ENCODE measurements at places on chromosomes 1 and 21. TPM values are rescaled to one million over a fixed set of nuclear protein-coding genes. Genes with fewer than 3 reads are reported as not detected.
A peak's percentile ranks its signal among the peaks of the same experiment; 100 is the strongest.

- H3K27ac ChIP-seq, result no peak overlapping the region
- no peaks in the 10 kb centered on the region for H3K36me3 ChIP-seq
- DNase-seq, result no peak
- H3K4me1 ChIP-seq, result no peaks in the 10 kb centered on the region
Measured at GRCh38 chr1:209741889-209742288, 14.0 kb upstream of the TRAF3IP3 start.

Gene FCMR
- total RNA-seq, result 2.5 TPM

DNA sequence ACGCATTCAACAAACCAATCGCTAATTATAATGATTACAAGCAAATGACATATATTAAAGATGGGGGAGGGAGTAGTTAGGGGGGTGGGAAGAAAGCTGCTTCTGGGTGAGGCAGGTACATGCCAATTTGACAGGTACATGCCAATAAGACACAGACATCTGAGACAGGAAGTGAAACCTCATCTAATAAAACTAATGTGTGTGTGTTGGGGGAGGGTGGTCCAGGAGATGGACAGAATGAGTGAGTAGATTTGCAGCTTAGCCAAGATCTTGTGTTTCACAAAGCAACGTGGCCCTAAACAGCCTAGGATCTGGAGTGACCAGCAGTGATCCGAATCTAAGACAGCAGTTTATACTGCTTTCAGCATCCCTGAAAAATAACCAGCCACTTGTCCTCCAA is 10.8 kb downstream of the CFAP45 start:
- no peaks in the 10 kb centered on the region for H3K27me3 ChIP-seq
- H3K4me3 ChIP-seq, result no peak overlapping the region
- H3K4me1 ChIP-seq, result peaks cover 6% of the 10 kb centered on the region
- DNase-seq, result no peak
- H3K27ac ChIP-seq, result no peak overlapping the region
- H3K36me3 ChIP-seq, result no peaks in the 10 kb centered on the region

Gene FTCD
- total RNA-seq, result 1.2 TPM

DNA sequence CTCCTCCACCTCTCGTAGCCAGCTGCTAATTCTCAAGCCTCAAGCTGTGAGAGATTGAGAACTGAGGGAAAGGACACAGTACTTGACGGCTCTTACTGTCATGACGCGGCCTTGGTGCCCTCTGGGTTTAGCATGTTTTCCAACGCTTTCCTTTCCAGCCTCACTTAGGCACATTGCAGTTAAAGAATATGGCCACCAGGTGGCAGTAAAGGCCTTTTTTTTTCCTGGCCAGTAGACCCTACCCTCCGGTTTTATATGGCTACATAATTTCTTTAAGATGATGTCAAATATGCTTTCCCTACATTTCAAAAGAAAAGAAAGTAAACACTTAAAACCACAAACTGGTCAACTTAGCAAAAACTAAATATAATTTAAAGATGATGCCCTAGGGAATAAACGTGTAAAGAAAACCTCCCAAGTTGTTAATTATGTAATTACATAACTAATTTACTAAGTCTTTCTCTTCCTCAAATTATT is 56.8 kb upstream of the PRDX6 start:
- no peak overlapping the region for H3K4me3 ChIP-seq
- peak; percentile 64 for DNase-seq
- H3K36me3 ChIP-seq, result no peaks in the 10 kb centered on the region
- H3K27me3 ChIP-seq, result no peaks in the 10 kb centered on the region

Gene NBPF4
- not detected for total RNA-seq

DNA sequence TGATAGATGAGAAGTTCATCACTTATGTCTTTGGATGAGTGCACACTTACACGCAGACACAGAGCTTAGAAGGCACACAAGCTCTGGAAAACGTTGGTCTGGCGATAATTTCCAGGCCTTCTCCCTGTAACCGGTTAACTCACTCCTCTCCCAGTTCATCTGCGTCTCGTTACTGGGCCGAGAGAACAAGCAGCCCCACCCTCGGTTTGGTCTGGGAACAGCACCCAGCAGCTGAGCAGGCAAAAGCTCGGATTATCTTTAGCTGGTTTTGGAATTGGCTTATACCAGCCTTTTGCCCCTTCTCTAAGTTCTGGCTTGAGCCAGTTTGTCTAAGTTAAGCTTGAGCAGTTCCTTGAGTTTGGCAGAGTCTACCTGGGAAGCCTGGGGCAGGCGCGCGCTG is 27.3 kb upstream of the COL6A1 start:
- no peak overlapping the region for H3K4me3 ChIP-seq
- peaks cover 40% of the 10 kb centered on the region for H3K4me1 ChIP-seq
- DNase-seq, result peak; percentile 78
- H3K27ac ChIP-seq, result peak overlapping the region; percentile 93

GRCh38 chr1:176174108-176174507 is 33.0 kb downstream of the COP1 start:
- DNase-seq, result no peak
- no peak overlapping the region for H3K27ac ChIP-seq
- no peak overlapping the region for H3K4me3 ChIP-seq
- H3K4me1 ChIP-seq, result no peaks in the 10 kb centered on the region
- peaks cover 4% of the 10 kb centered on the region for H3K36me3 ChIP-seq

- no peaks in the 10 kb centered on the region for H3K4me1 ChIP-seq
- H3K4me3 ChIP-seq, result no peak overlapping the region
- no peaks in the 10 kb centered on the region for H3K36me3 ChIP-seq
- H3K27ac ChIP-seq, result no peak overlapping the region
Measured at GRCh38 chr1:188228623-188229022, 1399.9 kb downstream of the PLA2G4A start.

- H3K4me3 ChIP-seq, result no peak overlapping the region
- no peaks in the 10 kb centered on the region for H3K36me3 ChIP-seq
- DNase-seq, result peak; percentile 78
- no peaks in the 10 kb centered on the region for H3K4me1 ChIP-seq
- H3K27me3 ChIP-seq, result no peaks in the 10 kb centered on the region
Measured at GRCh38 chr1:183655562-183656075, 2.5 kb upstream of the APOBEC4 start.

Gene C1orf226
- 0.13 TPM for total RNA-seq

Gene B3GALT5
- 2.3 TPM for total RNA-seq

Gene ARHGAP30
- 3.2 TPM for total RNA-seq

Gene CA6
- total RNA-seq, result not detected

Gene APOBEC4
- total RNA-seq, result not detected

DNA sequence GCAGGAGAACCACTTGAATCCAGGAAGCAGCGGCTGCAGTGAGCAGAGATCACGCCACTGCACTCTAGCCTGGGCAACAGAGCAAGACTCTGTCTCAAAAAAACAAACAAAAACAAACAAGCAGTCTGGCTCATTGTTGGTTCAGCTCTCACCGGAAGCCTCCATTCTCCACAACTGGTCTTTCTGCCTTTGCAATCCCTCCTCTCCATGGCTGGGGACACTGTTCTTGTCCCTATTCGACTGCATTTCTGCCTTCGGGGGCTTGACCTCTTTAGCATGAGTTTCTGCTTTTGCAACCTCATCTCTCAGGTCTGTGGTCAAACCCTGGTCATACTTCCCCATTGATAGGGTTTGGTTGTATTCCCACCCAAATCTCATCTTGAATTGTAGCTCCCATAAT is 216.3 kb upstream of the NR5A2 start:
- H3K27ac ChIP-seq, result no peak overlapping the region
- no peaks in the 10 kb centered on the region for H3K27me3 ChIP-seq
- no peak for DNase-seq
- no peak overlapping the region for H3K4me3 ChIP-seq
- H3K4me1 ChIP-seq, result no peaks in the 10 kb centered on the region

Gene KRTAP19-1
- not detected for total RNA-seq

DNA sequence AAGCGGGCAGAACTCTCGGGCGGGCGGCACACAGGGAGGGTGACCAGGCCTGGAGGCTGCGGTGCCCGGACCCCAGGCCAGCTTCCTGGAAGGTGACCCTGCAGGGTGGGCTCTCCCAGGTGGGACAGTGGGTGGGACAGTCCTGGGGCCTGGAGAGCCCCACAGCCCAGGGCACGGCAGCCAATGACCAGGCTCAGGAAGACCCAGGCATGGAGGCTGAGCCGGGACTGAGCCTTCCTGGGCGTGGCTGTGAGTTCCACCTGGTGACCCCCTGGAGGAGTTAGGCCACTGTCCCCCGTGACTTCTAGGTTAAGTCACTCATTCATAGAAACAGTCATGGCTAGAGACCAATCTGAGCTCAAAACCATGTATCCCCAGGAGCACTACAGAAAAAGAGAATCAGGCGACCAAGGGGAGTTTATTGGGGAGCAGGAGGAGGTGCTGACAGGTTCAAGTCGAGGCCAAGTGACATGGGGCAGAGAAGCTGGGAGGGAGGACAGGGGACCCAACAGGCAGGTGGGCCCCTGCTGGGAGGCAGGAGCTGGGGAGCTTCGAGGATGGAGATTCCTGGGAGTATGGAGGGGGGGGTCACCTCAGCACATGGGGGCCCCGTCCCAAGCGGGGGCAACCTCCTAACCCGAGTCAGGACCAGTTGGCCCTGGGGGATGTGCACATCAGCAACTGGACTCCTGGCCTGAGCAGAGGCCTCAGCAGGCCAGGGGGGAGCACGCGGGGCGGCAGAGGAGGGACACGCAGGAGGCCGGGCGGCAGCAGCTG is 1.2 kb downstream of the KRTAP10-5 start:
- H3K4me3 ChIP-seq, result no peak overlapping the region
- no peak for DNase-seq
- no peaks in the 10 kb centered on the region for H3K36me3 ChIP-seq
- H3K4me1 ChIP-seq, result no peaks in the 10 kb centered on the region
- no peak overlapping the region for H3K27ac ChIP-seq

- H3K27me3 ChIP-seq, result no peaks in the 10 kb centered on the region
- H3K36me3 ChIP-seq, result no peaks in the 10 kb centered on the region
Measured at GRCh38 chr21:15514073-15514946, 215.5 kb upstream of the USP25 start.

DNA sequence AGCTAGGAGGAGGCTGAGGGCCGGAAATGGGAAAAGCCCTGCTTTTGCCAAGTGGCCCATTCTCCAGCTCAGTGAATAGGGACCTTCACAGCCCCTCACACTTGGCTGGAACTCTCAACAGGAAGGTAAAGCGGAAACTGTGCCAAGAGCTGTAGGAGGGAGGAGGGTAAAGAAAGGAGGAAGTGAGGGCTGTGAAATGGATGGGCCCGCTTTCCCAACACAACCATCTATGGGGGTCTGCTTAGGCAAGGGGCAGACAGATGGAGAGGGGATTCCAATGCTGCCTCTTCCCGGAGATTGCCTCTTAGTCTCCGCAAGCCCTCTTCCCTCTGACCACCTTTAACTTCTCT is 5.2 kb downstream of the INKA2 start:
- no peak overlapping the region for H3K4me3 ChIP-seq
- no peaks in the 10 kb centered on the region for H3K36me3 ChIP-seq
- no peaks in the 10 kb centered on the region for H3K27me3 ChIP-seq

- H3K4me3 ChIP-seq, result no peak overlapping the region
- no peaks in the 10 kb centered on the region for H3K27me3 ChIP-seq
- H3K36me3 ChIP-seq, result no peaks in the 10 kb centered on the region
- no peaks in the 10 kb centered on the region for H3K4me1 ChIP-seq
- DNase-seq, result no peak
- H3K27ac ChIP-seq, result no peak overlapping the region
Measured at GRCh38 chr1:185966471-185966870, 232.3 kb downstream of the HMCN1 start.

- H3K27ac ChIP-seq, result no peak overlapping the region
- H3K36me3 ChIP-seq, result no peaks in the 10 kb centered on the region
- DNase-seq, result no peak
Measured at GRCh38 chr21:39645331-39645730, 32.6 kb downstream of the B3GALT5 start.

- H3K4me1 ChIP-seq, result peaks cover 12% of the 10 kb centered on the region
- no peak within 1 kb of the TSS for H3K27ac ChIP-seq
- no peaks in the 10 kb centered on the region for H3K36me3 ChIP-seq
- peaks cover 8% of the 10 kb centered on the region for H3K27me3 ChIP-seq
Measured at GRCh38 chr1:156676820-156677615, at the start of gene NES. TSS of gene NES (minus strand) at chr1:156677407. CDS start at chr1:156677264, 143 bp downstream.

- no peaks in the 10 kb centered on the region for H3K27me3 ChIP-seq
- H3K36me3 ChIP-seq, result no peaks in the 10 kb centered on the region
- H3K4me1 ChIP-seq, result no peaks in the 10 kb centered on the region
- DNase-seq, result no peak
- no peak overlapping the region for H3K27ac ChIP-seq
- H3K4me3 ChIP-seq, result no peak overlapping the region
Measured at GRCh38 chr1:177884479-177885021, 85.3 kb downstream of the SEC16B start.

Gene FAM151A
- total RNA-seq, result not detected

DNA sequence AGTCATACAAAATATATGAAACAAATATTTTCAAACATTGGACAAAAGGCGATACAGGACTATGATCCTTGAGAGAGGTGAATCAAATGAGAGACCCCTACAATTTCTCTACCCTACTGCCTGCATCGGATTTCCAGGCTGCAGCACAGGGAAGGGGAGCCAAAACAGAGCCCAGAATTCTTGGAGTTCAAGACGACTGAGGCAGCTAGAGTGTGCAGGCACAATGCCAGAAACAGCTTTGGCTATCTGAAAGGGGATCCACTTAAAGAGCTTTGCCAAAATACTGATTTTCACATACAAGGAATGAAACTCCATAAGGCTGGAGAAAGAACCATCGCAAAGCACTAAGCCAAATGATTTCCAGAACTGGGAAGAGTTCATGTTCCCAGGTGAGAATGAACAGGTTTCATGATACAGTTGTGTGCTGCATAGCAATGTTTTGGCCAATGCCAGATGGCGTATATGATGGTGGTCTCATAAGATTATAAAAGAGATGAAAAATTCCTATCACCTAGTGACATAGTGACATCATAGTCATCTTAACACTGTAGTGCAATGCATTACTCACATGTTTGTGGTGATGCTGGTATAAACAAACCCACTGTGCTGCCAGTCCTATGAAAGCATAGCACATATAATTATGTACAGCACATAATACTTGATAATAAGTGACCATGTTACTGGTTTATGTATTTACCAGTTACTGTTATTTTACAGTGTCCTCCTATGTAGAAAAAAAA is 77.5 kb downstream of the KCND3 start:
- H3K27ac ChIP-seq, result no peak overlapping the region
- H3K4me1 ChIP-seq, result no peaks in the 10 kb centered on the region
- H3K27me3 ChIP-seq, result no peaks in the 10 kb centered on the region
- H3K4me3 ChIP-seq, result no peak overlapping the region

Gene ZBTB37
- total RNA-seq, result 19.9 TPM

DNA sequence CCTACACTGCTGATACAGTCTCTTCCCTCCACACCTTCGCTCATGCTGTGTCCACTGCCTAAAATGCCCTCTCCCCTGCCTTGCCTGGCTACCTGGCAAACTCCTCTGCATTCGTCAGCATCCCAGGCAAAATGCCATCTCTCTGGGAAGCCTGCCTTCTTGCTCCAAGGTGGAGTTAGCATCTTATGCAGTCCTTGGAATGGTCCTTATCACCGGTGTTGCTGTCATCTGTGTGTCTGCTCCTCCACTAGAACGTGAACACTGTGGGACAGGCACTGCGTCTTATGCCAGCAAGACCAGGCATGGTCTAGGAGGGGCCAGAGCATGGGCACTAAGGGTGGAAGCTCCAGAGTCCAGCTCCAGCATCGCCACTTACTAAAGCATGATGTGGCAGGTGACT is 211.8 kb downstream of the MATN1 start:
- no peaks in the 10 kb centered on the region for H3K4me1 ChIP-seq
- DNase-seq, result no peak
- no peaks in the 10 kb centered on the region for H3K36me3 ChIP-seq
- no peak overlapping the region for H3K27ac ChIP-seq

Gene NBPF20
- total RNA-seq, result 1.9 TPM

Measured in thyroid gland (tissue), 4 donors.